Bronchial smooth muscle cell (primary cell): ENCODE measurements at places on chromosomes 12 and 14. TPM values are rescaled to one million over a fixed set of nuclear protein-coding genes. Genes with fewer than 3 reads are reported as not detected.

The MFAP5 gene
- total RNA-seq: 17.5 and 106 TPM in 2 replicates

The WNT1 gene
- not detected in 2 replicates for total RNA-seq

The SLC10A1 gene
- not detected in 2 replicates for total RNA-seq

The VPS33A gene
- total RNA-seq: 14.1 and 19.2 TPM in 2 replicates
